ENCODE measurements at places on chromosomes 3 and 15. TPM values are rescaled to one million over a fixed set of nuclear protein-coding genes. Genes with fewer than 3 reads are reported as not detected.

- no peak overlapping the region for H3K4me3 ChIP-seq
- H3K36me3 ChIP-seq = peaks cover 56% of the 10 kb centered on the region
- no peaks in the 10 kb centered on the region for H3K27me3 ChIP-seq
- no peak overlapping the region for H3K27ac ChIP-seq
Measured at GRCh38 chr3:37053337-37053736, 60.0 kb downstream of the MLH1 start.

Gene CCDC54
- not detected for total RNA-seq

Gene NR2E3
- total RNA-seq = not detected

DNA sequence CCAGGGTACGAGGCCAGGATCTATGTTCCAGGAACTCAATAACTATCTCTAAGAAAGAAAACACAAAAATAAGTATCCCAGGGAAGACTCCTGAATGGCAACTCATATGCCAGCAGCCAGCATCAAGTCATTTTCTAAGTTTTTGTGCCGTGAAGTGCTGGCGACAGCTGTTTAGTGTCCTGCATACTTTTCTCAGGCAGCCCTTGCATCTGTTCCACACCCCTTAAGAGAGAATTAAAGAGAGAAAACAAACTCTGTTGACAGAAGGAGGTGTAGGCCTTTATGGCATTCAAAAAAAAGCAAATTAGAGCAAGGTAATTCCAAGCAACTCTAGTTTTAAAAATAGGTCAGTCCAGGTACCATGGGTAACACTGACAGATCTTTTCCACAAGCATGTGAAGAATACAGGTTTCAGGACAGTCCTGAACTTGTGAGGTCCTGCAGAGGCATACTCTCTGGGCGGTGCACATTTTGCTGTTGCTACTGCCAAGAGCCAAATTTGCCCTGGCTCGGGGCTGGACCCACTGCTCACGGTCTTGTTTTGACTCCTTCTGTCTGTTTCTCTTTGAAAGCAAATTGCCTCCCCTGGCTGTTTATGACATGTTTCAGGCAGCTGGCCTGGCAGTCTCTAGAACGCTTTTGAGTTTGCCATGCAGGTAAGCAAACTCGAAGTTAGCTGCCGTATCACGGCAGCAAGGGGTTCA is 252.1 kb upstream of the ADAMTS9 start:
- DNase-seq = no peak
- no peaks in the 10 kb centered on the region for H3K4me1 ChIP-seq
- H3K36me3 ChIP-seq = no peaks in the 10 kb centered on the region
- H3K4me3 ChIP-seq = no peak overlapping the region
- H3K27me3 ChIP-seq = no peaks in the 10 kb centered on the region

Gene MUSTN1
- total RNA-seq = 1.5 TPM

DNA sequence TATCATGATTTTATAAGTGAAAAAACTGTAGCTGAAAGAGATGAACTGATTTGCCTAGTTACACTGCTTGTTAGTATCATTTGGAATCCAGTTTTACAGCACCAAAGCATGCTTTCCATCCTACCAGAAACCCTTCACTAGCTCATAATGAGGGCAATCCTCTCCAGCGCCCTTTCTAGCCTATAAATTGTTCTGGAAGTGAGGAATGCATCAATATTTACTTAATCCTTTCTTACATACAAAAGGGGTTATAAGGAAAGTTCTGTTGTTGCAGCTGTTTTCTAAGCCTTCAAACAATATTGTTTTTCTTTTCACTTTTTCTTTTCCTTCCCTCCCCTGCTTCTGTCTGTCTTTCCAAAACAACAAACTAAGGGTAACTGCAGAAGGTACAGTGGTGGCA is 11.0 kb upstream of the PCCB start:
- no peak overlapping the region for H3K27ac ChIP-seq
- no peaks in the 10 kb centered on the region for H3K36me3 ChIP-seq
- H3K4me1 ChIP-seq = no peaks in the 10 kb centered on the region

- DNase-seq = no peak
- no peaks in the 10 kb centered on the region for H3K27me3 ChIP-seq
- H3K4me3 ChIP-seq = no peak overlapping the region
- H3K36me3 ChIP-seq = peaks cover 28% of the 10 kb centered on the region
Measured at GRCh38 chr15:49860101-49860500, 239.3 kb downstream of the DTWD1 start.

DNA sequence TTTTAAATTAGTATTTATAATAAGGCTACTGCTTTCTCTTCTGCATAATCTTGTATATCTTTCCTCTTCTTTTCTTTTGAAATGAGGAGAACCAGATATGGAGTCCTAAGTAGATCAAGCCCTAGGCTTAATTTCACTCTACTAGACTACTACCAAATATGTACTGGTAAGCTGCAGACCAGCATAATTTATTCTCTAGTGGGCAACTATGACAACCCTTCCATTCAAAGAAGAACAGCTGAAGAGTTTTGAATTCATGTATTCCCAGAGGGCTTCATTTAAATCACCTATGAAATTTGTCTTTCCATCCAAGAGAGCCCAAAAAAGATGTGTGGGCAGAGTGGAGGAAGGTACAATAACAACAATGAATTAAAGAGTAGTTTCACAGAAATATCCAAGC is 10.0 kb downstream of the RAD18 start:
- no peak for DNase-seq
- H3K27me3 ChIP-seq = no peaks in the 10 kb centered on the region
- H3K4me1 ChIP-seq = peaks cover 2% of the 10 kb centered on the region
- peaks cover 28% of the 10 kb centered on the region for H3K36me3 ChIP-seq
- H3K4me3 ChIP-seq = no peak overlapping the region

DNA sequence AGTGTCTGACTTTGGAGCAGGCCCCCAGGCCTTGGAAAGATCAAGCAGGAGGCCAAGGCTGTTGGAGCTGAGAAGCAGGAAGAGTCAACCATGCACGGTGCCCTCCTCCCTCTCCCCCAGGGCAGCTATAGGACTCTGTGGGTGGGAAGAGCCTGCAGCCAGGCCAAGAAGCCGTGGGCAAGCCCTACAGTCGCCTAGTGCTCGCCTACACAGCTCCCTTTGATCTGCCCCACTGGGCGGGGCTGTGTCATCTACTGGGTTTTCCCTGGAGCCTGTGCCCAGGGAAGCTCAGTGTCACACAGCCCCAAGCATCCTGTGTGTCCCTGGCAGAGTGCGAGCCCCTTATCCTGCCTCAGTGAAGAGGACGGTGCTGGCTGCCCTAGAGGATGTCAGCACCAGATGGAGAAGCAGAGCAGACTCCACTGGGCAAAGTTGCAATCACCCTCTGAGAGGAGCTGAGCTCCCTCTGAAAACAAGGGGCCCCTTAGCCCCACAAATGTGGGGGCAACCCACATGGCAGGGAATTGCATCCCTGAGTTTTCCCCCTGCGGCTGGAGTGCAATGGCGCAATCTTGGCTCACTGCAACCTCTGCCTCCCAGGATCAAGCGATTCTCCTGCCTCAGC is 72.2 kb downstream of the KLF13 start:
- no peaks in the 10 kb centered on the region for H3K27me3 ChIP-seq
- no peak for DNase-seq
- no peaks in the 10 kb centered on the region for H3K36me3 ChIP-seq
- H3K4me3 ChIP-seq = no peak overlapping the region
- peaks cover 50% of the 10 kb centered on the region for H3K4me1 ChIP-seq
- H3K27ac ChIP-seq = peak overlapping the region; percentile 52

- no peaks in the 10 kb centered on the region for H3K4me1 ChIP-seq
- no peak overlapping the region for H3K27ac ChIP-seq
- no peak overlapping the region for H3K4me3 ChIP-seq
Measured at GRCh38 chr15:45351227-45351626, 27.1 kb downstream of the GATM start.

DNA sequence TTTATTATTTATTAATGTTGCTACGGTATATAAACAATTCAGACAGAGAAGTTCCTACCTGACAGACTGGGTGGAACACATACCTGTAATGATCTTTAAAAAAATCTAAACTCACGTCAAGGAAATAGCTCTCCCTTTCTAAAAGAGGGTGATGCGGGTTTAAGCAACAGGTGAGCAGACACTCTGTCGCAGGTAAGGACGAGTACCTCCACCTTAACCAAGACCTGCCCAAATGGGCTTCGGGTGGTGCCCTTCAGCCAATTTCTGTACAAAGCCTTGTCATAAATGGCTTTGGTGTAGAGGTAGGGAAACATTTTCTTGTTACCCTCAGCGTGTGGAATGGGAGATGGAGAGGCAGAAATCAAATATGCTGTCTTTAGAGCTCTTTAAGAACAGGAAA is 67.0 kb downstream of the CHSY1 start:
- no peak for DNase-seq
- peaks cover 58% of the 10 kb centered on the region for H3K36me3 ChIP-seq
- no peak overlapping the region for H3K4me3 ChIP-seq
- H3K27me3 ChIP-seq = no peaks in the 10 kb centered on the region
- peaks cover 83% of the 10 kb centered on the region for H3K4me1 ChIP-seq

DNA sequence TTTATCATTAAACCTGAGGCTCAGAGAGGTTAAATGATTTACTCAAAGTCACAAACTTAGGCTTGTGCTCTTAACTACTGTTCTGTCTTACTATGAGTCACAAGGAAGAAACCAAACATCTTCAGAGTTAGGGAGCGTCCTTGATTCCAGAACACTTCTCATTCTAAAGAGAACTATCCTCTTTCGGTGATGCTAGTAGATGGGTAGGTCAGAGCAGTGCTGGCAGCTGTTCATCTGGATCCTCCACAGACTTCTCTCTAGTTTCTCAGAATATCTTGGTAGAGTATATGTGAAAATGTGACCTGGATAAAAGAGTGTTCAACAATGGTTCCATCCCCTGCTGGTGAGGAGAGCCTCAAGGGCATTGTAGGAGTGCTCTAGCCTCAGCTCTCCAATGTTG is 3.3 kb downstream of the ARL6IP5 start:
- H3K27ac ChIP-seq = peak overlapping the region; percentile 74
- H3K4me3 ChIP-seq = peak overlapping the region; percentile 95
- no peaks in the 10 kb centered on the region for H3K27me3 ChIP-seq
- H3K36me3 ChIP-seq = peaks cover 58% of the 10 kb centered on the region
- peaks cover 63% of the 10 kb centered on the region for H3K4me1 ChIP-seq

GRCh38 chr3:148903941-148904340 is 38.8 kb downstream of the CPA3 start:
- H3K4me1 ChIP-seq = no peaks in the 10 kb centered on the region
- DNase-seq = no peak
- H3K27me3 ChIP-seq = peaks cover 2% of the 10 kb centered on the region
- no peak overlapping the region for H3K27ac ChIP-seq
- H3K4me3 ChIP-seq = no peak overlapping the region

All from activated CD8-positive, alpha-beta T cell treated with anti-CD3 and anti-CD28 coated beads, Interleukin-2, amount 10 ng/mL, durations not matched to agents 7 days and 5 days (primary cell).